ENCODE measurements at places on chromosomes 7 and 10.

DNA sequence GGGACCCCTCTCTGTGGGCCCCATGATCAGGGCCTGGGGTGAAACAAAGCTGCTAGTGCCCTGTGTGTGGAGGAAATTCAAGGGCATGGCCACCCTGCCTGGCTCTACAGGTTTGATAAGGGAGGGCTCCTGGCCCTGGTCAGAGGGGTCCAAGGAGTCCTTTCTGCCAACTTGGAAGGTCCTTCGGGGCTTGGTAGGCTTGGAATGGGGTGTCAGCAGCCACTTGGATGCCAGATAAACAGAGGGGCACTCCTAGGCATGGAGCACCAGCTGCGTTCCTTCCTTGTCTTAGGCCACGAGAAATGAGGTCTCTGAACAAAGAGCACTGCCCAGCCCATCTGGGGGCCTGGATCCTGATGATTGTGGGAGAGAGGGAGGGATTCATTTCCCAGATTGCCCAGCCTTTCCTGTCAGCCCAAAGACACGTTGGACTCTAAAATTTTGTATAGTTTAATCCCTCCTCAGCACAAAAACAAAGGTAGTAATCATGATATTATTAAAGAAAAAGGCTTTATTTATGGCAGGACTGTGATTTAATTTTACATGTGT lies 5.1 kb downstream of the MTURN start:
- no peak for DNase-seq

GRCh38 chr10:14601872-14602725 lies 172.6 kb downstream of the FAM107B start:
- DNase-seq = no peak

DNA sequence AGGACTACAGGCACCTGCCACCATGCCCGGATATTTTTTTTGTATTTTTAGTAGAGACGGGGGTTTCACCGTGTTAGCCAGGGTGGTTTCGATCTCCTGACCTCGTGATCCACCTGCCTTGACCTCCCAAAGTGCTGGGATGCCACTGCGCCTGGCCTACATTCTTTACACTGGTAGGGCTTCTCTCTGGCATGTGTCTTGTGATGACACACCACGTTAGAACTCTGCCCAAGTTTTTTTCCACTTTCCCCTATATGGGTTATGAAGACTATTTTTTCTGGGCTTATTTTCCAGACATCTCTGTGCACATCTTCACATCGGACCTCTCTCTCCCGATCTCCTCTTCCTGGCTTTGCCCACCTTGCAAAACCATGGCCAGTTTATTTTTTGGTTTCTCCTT lies 10.7 kb downstream of the FAM200A start:
- DNase-seq = no peak

- no peak for DNase-seq
These were observed 41.2 kb upstream of the SORBS1 start for GRCh38 chr10:95602382-95602781.

- DNase-seq = peak; percentile 0
These were observed 657 bp downstream of the HACD1 start for GRCh38 chr10:17616403-17617030.

DNA sequence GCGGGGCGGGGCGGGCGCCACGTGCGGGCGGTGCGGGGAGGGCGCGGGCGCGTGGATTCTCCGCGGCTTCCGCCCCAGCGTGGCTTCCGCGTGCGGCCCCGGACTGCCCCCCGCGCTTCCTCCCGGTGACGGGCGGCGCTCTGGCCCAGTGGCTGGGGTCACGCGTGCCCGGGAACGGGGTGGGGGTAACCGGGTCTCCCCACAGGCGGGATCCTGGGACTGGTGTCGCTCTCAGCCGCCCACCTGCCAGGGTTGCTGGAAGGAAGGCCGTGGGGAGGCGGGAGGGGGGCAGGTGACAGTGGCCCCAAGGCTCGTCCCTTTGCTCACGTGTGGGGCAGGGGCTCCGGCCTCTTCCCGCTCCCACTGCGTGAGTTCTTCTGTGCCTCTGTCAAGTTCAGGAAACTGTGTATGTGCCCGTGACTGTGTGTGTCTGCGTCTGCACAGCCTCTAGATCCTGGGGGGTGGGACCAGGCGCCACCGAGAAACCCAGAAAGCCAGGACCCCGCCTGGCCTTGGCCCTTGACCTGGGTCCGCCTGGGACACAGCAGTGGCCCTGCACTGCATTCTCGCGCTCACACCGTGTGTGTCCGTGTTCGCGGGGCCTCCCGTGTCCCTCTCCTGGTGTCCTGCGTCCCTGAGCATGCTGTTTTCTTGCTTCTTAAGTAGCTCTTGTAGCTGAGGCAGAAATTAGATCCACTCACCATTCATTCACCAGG lies 919 bp downstream of the MAFK start:
- no peak for DNase-seq

DNA sequence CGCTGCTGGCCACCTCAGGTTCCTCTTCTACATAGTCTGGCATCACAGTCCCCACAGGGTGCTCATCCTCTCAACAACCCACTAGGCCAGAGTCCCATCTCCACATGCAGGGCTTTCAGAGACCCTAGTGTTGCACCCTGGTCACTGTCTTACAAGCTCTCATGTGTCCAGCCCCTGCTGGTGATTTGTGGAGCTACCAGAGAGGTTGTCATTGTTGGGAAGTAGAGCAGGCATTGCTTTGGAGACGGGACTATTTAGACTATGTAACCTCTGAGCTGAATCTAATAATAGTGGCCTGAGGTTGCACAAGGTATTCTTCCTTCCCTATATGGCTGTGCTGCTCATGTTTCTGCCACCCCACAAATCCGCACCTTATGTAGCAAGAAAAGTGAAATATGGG lies 135.3 kb upstream of the VWC2 start:
- DNase-seq = no peak

- no peak for DNase-seq
These were observed 257.2 kb downstream of the CTNNA3 start for GRCh38 chr10:67438605-67439304.

GRCh38 chr10:93150289-93150688 lies 76.6 kb downstream of the CYP26A1 start:
- no peak for DNase-seq

- DNase-seq = no peak
These were observed 1.5 kb downstream of the FHIP2A start for GRCh38 chr10:114823077-114823463.

DNA sequence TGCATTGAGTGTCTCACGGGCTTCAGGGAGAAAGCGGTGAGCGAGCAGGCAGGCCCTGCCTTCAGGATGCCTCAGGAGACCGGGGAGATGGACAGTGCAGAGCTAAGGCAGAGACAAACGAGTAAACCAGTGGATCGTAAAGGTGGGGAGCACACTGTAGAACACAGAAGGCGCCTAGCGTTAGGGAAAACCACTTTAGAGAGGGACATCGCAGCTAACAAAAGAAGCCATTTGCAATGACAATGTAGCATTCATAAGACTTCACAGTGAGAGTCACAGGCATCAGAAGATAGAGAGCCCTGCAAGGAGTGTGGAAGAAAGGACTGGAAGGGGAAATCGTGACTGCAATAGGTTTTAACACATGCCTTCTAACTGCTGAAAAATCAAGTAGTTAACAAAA lies 54.9 kb upstream of the TMEM273 start:
- DNase-seq = no peak

- DNase-seq = no peak
These were observed 52.6 kb upstream of the PCBD1 start for GRCh38 chr10:70940834-70941568.

GRCh38 chr10:84265418-84265817 lies 20.6 kb downstream of the RGR start:
- DNase-seq = no peak

GRCh38 chr10:96360766-96361165 lies 2.0 kb upstream of the OPALIN start:
- no peak for DNase-seq

DNA sequence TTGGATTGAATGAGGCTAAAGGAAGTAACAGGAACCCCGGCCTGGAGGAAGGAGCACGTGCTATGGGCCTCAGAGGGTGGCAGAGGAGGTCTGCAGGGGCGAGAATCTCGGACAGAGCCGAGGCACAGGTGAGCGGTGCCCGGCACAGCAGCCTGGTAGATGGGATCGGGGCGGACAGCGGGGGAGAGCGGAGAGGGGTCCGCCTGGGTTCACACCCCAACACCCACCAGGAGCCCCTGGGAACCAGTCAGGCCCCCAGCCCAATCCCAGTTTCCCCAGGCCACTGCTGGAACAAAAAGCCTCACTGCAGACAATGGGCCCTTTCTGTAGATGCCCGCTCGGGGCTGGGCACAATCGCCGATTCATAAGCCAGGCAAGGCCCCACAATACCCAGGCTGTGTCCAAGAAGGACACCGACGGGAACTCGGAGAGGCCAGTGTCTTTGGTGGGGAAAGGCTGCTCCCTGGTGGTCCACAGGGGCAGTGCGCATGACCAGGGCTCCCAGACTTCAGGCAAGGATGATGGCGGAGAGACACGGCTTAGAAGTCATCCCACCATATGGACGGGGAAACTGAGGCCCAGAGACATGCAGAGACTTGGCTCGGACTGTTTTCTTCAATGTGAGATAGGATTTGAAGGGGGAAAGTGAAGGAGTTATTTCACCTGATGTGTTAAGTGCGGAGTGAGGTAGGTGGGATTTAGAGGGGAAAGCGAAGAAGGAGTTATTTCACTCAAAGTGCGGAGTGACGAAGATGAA lies 106.9 kb upstream of the GPR26 start:
- DNase-seq = peak; percentile 11

DNA sequence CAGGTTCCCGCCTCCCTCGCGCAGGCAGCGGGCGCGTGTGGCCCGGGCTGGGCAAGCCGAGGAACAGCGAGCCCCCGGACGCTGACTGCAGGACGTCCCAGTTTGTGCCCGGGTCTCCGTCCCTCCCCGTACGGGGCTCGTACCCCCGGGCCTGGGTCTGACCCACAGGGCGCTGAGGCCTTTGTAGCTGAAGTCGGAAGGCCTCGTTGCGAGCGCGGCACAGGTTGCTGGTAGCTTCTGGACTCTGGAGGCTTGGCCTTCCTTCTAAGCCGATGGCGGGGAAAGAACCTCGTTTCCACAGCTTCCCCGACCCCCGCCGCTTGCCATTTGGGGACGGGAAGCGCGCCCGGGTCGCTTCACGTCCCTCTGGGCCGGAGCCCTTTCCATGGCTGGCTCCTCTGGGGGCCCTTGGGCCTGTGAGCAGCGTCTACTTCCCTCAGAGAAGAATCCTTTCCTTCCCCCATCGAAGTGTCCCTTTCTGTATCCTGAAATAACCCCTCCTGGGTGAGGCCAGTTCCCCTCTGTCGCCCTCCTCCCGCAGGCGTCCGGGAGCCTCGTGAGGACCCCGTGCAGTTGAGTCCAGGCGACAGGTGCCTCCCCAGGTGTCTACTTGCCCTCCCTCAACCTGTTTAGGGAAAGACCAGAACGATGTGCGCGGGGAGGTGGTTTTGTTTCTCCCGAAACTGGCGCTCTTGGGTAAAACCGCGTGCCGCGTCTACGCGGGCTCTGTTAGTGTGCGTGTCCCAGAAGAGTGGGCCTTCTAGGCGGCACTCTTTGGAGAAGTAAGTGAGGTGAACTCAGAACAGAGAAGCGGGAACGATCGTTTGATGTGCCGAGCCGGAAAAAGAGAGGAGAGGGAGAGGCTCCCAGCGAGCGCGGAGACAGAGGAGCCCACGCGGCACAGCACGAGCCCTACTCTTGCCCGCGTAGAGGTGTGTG lies 9.3 kb downstream of the EVX1 start:
- no peak for DNase-seq

- DNase-seq = no peak
These were observed 150.0 kb upstream of the PRR15 start for GRCh38 chr7:29413626-29414136.

DNA sequence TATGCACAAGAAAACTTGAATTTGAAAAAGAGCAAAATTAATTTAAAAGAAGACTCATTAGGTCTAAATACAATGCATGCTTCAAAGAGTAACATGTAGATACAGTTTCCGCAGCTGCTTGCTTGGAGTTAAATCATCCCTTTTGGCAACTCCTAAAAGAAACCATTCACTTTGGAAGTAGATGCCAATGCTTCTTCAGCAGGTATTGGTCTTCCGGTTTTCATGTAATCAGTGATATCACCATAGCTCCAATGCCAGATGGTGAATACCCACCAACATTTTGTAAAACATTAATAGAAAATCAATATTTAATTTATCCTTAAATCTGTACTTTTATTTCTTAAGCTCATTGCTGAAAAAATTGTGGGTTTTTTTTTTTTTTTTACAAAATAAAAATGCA lies 381.1 kb upstream of the PHF14 start:
- DNase-seq = no peak

DNA sequence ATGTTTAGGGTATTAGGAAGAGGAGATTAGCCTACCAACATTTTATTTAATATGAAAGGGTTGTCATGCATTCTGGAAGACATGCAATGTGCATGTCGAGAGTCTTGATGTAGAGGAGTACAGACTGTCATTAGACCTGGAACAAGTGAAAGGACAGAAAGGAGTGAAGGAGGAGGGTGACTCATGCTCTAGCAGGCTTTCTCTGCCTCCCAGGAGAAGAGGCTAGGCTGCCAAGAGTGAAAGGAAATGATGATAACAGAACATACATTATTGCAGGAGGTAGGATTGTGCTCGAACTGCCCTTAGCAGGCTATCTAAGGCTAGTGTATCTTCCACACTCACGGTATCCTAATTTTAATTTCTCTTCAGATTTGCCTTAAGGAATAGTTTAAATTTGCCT lies 228.8 kb downstream of the EXOC4 start:
- no peak for DNase-seq

DNA sequence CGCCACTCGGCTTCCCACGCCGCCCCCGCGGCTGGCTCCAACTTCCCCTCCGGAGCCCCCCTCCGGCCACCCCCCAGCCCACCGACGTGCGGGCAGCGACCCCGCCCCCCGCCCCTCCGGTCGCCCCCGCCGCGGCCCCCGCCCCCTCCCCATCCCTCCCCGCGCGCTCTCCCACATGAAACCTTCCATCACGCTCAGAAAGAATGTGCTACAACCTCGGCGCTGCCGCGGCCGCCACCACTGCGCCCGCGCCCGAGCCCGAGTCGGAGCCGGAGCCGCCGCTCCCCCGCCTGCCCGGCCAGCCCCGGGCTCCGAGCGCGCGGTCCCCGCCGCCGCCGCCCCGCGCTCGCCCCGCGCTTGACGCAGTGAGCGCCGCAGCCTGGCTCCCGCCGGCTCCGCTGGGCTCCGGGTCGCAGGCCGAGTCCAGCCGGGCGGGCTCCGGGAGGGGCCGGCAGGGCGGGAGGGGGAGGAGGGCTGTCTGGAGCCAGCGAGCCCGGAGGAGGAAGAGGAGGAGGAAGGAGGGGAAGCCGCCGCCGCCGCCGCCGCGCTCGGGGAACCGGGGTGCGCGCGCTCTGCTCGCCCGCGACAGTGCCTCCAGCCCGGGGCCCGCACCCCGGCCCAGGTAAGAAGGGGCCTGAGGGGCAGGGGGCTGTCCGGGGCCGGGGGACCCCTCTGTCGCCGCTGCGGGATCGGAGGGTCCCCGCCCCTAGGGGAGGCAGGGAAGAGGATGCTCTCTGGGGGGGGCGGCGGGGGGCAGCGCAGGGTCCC lies 4.3 kb upstream of the ELFN1 start:
- DNase-seq = no peak

- no peak for DNase-seq
These were observed 5.4 kb downstream of the SFR1 start for GRCh38 chr10:104127411-104127810.

GRCh38 chr10:96960872-96961271 lies 128.8 kb downstream of the LCOR start:
- DNase-seq = no peak

GRCh38 chr7:70457883-70458680 lies 673.9 kb upstream of the GALNT17 start:
- no peak for DNase-seq
